SHP77 treated with DMSO at 0.1 percent for 48 hours (cell line): ENCODE measurements at places on chromosomes 11 and 22.

- DNase-seq = no peak
These were observed 36.8 kb downstream of the YAP1 start for GRCh38 chr11:102147015-102147414.

DNA sequence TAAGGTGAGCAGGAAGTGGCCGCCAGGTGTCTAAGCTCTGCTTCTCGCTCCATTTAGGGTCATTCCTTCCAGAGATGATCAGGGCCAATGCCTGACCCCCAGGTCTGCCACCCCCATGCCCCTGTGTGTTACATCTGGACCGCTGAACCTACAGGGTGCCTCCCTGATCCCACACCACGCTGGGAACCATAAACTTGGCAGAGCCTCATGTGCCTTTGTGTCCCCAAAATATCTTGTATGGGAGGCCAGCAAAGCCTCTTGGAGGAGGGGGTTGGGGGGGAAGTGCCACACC, 3.7 kb downstream of the TST start:
- no peak for DNase-seq

- DNase-seq = no peak
These were observed 15.0 kb downstream of the KCNE3 start for GRCh38 chr11:74452366-74452765.

DNA sequence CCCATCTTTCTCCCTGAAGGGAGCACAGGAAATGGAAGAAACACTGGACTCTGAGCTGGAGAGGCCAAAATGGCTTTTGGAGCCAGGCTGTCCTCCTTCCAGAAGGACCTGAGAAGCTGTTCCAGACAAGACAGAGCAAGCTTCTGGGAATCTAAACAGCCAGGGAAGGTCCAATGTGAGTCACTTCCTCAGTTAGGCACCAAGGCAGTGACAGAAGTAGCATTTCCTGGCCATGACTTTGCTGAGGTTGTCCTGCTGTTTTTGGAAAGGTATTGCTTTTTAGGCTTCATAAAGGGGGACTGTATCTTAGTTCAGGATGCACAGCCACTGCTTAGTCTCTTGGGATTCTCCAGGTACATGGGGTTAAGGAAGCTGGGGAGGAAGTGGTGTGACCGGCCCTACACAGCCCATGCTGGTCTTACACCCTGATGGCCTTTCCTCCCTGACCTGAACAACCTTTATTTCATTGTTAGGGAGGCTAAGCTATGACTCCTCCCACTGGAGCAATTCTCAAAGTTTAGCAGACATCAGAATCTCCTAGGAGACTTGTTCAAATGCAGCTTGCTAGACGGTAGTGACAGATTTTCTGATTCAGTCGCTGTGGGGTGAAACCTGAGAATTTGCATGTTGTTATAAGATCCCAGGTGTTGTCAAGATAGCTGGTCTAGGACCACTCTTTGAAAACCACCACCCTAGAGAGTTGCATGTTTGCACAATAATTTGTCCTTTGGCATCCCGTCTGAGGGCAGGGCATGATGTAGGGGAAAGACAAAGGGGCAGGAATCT, 6.8 kb upstream of the INSC start:
- no peak for DNase-seq

DNA sequence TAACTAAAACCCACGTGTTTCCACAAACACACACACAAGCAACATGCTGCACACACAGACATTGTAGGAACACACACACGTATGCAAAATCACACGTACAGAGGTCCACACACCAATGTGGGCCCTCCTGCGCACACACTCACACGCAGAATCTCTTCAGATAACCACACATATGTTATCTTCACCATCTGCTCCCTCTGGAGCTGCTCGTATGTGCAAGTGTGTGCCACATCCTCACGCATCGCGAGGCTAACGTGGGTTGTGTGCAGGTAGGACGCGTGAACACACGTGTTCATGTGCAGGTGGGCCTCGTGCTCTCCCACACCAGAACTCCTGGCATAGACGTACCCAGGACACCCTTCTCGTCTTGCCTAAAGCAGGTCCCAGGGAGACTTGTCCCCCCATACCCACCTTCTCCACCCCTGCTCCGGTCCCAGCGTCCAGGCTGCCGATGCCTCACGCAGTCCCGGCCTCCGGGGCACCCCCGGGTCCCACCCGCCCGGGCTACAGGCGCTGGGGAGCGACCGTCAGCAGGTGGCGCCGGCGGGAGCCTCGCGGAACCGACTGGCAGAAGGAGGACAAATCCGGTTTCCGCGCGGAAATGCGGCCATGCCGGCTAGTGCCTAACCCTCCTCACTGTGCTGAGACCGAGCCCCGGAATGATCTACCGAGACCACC, 10.3 kb upstream of the IGSF9B start:
- DNase-seq = no peak

GRCh38 chr11:128579798-128580504, 7.4 kb downstream of the ETS1 start:
- DNase-seq = no peak

- DNase-seq = no peak
These were observed 35.6 kb upstream of the TMEM123 start for GRCh38 chr11:102488208-102488607.

DNA sequence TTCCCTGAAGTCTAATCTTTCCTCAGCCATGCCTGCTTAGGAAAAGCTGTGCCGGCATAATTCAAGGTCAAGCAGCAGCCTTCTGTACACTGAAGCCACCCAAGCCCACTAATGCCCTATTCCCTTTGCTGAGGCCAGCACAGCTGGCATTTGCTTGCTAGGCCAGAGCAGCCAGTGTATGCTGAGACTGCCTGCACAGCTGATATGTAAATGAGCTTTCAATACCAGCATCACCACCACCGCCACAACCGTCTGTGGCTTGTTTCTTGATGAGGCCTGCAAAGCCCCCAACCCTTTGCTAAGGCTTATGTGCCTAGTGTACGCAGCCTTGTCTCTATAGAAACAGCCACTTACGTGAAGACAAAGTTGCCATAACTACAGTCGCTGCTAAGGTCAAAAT, 56.3 kb upstream of the TNRC6B start:
- DNase-seq = no peak

GRCh38 chr11:114171257-114172054, 111.9 kb downstream of the ZBTB16 start:
- no peak for DNase-seq

DNA sequence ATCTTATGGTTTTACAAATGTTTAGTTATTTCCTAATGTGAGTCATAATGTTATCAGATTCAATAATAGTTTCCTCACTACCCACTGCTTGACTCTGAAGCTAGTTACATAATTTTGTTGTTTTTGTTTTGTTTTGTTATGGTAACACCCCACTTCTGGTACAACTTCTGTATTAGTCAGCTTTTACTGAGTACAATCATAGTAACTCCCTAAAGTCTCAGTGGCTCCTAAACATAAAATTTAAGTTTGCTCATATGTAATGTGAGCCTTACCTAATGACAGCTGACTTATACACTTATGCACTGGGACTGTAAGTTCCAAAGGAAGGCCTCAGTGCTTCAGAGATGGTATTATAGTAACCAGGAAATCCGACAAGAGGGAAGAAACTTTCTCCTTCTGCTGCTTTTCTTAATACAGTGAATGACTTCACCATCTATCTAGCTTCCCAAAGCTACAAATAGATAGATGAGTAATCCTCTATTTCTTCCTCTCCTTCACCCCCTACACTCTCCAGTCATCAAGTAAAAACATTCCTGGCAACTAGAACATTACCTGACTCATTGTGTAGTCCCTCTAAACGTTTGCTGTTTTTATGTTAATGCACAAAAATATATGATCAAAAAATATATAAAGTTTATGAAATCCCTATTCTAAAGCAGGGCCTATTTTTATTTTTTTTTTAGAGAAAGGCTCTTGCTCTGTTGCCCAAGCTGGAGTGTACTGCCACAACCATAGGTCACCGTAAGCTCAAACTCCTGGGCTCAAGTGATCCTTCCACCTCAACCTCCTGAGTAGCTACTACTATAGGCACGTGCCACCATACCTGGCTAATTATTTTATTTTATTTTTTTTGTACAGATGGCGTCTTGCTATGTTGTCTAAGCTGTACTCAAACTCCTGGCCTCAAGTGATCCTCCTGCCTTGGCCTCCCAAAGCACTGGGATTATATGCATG, 563.0 kb downstream of the SOX6 start:
- DNase-seq = no peak

- no peak for DNase-seq
These were observed 8.3 kb upstream of the SCGB1D2 start for GRCh38 chr11:62233730-62234129.

DNA sequence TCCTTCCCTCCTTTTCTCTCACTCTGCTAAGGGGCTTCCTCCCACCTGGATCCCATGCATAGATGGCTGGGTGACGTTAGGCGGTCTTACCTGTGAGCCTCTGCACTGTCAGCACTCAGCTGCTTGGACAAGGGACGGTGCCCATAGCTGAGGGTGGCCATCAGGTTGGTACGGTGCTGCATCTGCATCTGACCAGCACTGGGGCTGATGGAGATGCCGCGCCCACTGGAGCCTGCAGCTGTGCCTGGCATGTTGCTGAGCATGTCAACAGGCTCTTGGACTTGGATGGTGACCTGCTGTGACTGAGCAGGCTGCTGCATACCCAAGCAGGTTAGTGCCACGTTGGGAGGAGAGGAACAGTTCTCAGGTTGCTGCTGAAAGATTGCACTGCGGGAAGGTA, 21.8 kb upstream of the APOA1 start:
- DNase-seq = no peak

DNA sequence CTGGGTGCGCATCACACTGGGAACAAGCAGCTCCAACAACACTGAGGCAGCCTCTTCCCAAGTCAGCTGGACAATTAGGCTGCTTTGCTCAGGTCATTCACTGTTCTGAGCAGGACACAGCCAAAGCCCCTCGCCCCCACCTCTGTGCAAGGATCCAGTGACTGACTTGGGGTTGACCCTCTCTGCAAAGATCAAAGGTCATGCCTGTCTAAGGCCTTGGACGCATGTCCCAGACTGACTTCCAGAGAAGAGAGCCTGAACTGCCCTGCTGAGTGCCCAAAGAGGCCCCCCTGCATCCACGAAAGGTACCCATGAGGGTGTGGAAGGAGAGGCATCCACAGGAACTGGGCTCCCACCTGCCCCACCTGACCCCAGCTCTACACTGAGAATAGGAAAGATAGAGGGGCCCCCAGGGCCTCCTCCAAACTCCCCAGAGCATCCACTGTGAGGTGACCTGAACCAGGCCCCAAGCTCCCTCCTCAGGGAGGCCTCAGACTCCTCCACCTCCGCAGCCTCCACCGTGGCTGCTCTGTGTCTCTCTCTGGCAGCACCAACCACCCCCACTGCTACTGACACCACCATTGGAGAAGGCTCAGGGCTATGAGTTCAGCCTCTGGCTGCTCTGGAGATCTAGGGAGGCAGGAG, 53.5 kb downstream of the IGLL5 start:
- no peak for DNase-seq

DNA sequence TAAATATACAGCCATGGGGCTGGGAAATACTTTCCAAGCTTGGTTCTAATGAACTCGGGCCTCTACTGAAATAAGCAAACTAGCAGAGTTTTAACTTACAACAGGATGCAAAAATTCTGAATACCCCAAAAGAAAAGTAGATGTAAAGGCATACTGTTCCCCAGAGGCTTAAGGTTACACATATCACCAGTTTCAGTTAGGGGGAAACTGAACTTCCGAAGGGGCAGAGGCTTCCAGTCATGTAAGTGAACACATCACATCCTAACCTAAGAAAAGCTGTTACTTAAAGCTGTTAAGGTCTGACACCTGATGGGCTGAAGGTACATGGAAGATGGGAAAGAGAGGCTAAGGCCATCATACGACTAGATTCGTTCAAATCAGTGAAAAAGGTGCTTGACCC, 2.3 kb downstream of the GAB2 start:
- DNase-seq = no peak

GRCh38 chr11:69419662-69420395, 61.6 kb upstream of the LINC01488 start:
- no peak for DNase-seq

GRCh38 chr11:64697663-64698375, 25.2 kb downstream of the NRXN2 start:
- DNase-seq = no peak

DNA sequence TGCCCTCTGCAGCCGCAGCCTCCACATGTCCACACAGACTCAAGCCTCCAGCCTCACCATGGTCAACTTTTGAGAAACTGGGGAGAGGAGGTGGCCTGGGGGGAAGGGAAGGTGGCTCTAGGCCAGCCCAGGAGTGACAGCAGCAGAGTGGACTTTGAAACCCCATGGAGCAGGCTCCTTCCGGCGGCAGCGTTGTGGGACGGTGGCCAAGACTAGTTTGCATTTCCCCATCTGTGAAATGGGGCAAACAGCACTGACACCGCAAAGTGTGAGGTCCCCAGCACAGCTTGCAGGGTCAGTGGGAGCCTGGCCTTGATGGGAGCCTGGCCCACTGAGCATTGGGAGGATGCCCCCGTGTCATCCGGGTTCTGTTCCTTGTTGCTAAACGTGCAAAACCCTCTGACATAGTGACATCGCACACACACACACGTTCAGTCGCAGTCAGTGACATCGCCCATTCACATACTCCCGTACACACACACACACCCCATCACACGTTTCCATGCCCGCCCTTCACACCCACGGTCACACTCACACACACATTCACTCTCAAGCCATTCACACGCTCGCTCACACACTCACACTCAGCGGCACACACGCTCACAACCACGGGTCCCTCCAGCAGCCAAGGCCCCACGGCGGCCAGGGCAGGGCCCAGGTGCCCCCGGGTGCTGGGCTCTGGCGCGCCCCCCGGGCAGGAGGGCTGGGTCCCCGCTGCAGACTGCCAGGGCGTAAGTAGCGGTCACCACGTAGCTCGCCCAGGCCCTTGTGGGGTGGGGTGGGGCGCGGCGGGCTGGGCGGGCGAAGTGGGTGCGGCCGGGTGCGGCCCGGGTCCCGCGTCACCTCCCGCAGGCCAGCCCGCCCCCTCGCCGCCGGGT, 585 bp downstream of the CYB5R3 start:
- no peak for DNase-seq

DNA sequence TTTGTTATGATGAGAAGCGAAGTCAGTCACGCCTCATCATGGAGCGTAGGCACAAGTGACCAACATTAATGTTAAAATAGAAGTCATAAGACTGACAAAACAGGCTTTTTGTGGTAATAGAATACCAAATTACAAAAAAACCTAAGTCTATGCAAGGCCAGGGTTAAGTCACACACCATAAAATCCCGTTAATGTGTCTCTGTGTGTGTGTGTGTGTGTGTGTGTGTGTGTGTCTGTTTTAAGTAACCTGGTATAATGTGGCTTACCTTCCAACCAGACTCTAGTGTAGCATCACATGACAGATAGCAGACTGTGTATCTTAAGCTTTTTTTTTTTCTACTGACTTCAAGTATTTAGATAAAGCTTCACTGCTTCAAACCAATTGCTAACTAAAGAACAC, 38.0 kb downstream of the C11orf71 start:
- no peak for DNase-seq

GRCh38 chr11:75771646-75772410, 3.2 kb downstream of the DGAT2 start:
- DNase-seq = no peak

GRCh38 chr22:49995361-49996118, 17.0 kb downstream of the IL17REL start:
- DNase-seq = no peak

DNA sequence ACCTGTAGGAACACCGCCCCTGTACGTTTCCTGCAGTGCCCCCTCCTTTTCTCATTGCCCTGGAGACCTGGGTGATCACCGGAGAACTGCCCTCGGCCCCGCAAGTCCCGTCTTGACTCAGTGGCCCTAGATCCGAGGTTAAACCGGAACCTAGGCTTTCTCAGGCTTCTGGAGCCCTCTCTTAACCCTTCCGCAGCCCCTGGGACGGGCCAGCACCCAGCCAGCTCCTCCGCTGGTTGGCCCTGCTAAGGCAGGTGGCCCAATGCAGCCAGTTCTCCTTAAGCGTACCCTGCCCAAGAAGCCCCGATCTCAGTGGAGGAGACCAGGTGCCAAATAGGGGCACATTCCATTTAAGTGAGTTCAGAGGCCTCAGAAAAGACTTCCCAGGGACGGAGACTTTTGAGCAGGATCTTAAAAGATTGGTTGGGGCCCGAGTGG, 776 bp downstream of the NLRX1 start:
- DNase-seq = no peak
